ENCODE measurements at places on chromosomes 4 and X.

DNA sequence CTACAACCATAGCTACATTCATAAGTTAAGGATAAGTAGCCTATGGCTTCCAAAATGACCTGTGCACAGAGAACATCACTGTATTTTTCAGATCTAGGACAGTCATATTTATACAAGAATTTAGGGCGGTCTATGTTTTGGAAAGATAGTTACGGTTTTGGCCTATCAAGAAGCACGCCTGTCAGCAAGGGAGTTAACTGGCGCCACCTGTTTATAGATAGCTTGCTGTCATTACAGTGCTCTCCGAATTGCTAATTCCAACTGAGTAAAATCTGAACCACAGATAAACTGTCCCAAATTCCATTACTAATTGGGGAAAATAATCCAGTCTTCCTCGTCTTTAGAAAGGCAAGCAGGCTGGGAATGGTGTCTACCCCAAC lies 646 bp downstream of the ABCB7 start:
- no peak for DNase-seq

- no peak for DNase-seq
Measured at GRCh38 chr4:35087218-35087617, 1157.1 kb downstream of the ARAP2 start.

DNA sequence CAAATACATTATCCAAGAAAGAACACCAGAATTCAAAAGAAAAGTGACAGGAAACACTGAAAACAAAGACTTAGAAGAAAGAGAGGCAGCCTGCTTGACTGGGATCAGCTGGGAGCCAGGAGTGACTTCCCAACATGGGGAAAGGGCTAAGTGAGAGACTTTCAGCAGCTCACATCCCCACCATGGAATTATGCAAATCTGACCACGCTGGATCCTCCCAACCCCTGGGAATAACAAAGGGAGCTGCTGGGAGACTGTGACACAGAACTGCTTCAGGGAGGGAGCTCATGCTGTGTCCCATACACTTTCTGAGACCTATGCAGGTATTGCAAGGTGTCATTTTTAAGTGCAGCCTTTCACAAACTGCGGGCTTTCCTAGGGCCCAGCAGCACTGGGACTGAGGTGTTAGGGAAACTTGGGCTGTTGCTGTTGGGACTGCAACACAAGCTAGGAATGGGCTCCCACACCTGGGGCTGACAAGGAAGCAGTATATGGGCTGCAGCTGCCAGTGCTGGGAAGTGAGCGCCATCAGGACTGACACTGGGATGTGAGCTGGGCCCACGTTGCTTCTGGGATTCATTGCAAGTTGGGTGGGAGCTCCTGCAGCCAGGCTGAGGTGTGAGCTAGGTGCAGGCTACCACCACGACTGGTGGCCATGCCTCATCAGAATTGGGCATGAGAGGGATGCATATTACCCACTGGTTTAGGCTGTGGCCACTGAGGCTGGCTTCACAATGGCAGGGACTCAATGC lies 139.1 kb downstream of the KDR start:
- DNase-seq, result no peak

DNA sequence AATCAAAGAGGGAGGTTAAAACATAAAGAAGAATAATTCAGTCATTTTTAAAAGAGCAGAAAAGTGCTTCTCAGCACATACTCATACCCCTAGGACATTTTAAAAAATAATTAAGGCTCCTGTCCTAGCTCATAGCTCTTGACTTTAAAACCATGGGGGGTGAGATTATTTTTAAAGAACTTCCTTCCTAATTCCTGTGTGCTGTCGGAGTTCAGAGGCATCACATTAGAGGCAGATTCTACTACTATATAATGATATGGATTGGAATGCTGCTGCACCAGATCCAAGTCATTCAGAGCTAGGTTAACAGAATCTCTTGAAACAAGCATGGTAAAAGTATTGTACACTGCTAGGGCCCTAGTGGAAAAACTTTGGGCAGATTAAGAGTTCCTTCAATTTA lies 456.5 kb upstream of the ADGRL3 start:
- no peak for DNase-seq

- peak; percentile 8 for DNase-seq
Measured at GRCh38 chrX:39196192-39197102, 395.2 kb downstream of the MID1IP1 start.

DNA sequence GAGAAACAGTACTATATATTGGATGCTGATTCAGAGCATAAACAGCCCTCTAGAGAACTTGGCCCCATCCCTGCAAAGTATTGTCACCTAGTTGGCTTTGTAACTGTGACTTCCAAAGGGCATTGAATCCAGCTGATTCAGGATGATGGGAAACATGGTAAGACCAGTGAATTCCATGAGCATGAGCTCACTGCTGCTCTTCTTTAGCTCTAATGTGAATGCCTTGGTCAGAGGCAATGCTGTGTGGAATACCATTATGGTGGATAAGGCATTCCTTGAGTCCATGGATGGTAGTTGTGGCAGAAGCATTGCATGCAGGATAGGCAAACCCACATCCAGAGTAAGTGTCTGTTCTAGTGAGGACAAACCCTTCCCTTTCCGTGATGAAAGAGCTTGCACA lies 365.6 kb upstream of the EDA2R start:
- no peak for DNase-seq

DNA sequence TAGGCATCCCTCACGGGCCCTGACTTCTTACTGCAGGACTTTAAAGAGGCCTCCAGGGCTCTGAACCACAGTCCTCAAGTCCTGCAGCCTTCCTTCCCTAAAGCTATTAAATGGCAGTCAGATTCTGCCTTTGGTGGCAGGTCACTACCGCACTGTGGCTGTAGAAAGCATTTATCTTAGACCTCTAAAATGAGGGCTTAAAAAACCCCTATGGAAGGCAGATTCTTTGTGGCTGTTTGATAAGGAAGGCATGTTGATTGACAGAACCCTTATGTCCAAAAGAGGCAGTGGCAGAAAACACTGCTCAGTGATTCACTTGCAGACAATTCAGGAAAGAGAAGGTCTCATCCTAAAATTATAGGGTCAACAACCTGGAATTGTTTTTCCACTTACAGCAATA lies 79.2 kb downstream of the FBXL5 start:
- DNase-seq, result no peak

- peak; percentile 37 for DNase-seq
Measured at GRCh38 chr4:158768555-158769174, at the start of gene FNIP2. FNIP2 (plus strand) TSS chr4:158769026; CDS start chr4:158769213, 187 bp downstream.

DNA sequence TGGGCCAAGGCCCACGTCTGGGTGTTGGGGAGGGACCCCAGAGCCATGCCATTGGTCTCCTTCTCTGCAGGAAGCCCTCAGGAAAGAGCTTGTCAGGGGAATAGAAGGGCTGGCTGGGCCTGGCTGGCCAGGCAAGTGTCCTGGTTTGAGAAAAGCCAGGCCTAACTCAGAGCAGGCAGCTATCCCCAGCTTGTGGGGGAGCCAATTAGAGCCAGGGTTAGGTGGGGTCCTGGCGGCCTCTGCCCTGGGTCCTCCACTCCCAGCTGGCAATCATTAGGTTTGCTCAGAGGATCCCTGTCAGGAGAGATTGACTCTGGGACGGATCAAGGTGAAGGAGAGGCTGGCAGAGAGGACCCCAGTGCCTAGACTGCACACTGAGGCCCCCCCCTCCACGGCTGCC lies 64.8 kb downstream of the PJA1 start:
- DNase-seq, result no peak

DNA sequence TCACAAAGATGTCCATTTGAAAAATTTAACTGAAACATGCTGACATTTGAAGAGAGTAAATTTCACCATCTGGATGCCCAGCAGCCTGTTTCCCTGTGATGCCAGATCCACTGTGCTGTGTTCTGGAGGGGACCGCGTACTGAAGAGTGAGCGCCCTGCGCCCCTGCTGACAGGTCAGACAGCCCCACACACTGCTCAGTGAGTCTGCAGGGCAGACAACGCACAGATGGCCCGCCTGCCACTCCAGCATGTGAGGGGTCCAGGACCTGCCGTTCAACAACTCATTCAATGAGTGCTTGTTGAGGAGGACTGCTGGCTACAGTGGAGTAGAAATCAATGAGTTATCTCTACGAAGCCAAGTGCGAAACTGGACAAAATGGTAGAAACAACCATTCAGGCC lies 49.2 kb downstream of the FGFRL1 start:
- DNase-seq, result no peak

DNA sequence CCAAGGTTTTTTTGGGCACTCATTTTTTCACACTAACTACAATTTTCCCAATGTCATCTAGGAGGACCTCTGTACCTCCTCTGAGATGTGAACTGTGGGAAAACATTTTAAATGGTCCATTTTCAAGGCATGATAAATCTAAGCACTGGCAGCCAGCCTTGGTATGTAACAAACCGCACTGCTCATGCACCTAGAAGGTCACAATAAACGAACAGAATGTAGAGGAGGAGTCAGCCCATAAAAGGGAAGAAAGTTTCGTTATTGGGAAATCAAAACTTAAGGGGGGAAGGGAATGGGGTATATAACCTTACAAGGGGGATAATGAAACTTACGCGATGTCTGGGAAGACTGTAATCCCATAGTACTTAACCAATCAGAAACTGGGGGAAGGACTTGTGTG lies 16.4 kb downstream of the COX18 start:
- no peak for DNase-seq

- DNase-seq, result no peak
Measured at GRCh38 chrX:15816886-15817285, 26.6 kb downstream of the ZRSR2 start.

- no peak for DNase-seq
Measured at GRCh38 chr4:8341691-8342090, 72.1 kb downstream of the HTRA3 start.

DNA sequence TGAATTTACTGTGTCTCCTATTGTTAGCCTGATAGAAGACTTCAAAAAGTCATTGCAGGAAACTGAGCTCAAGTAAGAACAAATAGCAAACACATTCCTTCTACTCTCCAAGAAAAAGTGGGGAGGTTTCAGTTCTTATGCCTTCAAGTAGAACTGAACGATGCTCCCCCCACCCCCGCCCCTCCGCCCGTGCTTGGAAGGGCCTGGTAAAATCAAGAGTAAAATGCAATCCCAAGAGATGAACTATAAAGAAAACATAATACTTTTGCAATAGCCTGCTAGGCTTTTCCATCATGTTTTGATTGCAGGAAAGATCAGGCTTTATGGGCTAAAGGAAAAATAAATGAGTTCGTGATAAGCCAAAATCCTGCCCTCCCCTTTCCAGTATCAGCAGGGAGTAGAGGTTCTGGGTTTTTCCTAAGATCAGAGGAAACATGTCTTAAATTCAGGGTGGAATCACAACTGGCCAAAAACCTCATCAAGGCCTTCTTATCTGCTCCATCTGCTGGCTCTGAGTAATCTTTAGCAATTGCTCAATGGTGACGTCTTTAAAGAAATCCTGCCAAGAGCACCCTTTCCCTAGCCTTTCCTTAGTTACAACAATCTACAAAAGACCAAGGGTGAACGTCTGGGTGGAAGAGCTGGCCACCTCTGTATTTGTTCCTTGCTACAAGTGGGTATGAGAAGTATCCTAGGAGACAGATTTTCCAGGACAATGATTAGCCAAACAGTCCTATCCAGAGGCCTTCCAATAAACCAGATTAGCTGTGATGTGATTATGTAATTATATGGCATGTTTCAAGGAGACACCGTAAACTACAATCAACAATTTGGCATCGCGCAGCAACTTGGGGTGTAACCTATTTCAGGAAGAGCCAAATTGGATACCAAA lies 66.3 kb upstream of the FAM9C start:
- DNase-seq, result no peak

- no peak for DNase-seq
Measured at GRCh38 chr4:87545052-87545451, 15.9 kb upstream of the SPARCL1 start.

GRCh38 chr4:25970691-25971432 lies 56.8 kb downstream of the SMIM20 start:
- DNase-seq, result peak; percentile 25

DNA sequence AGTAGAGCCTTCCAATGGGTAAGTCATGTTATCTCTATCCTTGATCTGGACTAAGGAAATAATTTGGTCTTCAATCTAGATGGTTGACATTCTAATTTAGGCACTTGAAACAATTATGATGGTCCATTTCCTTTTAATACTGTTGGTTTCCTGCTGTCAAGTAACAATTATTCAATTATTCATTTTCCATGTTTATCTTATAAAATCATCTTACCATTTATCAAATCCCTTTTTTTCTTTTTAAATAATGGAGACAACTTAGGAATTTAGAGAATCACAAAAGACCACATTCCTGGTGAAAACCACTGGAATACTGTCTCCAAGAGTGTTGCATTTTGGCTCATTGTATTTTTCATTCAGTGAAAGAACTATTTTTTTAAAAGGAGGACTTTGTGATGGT lies 148.7 kb upstream of the CTSO start:
- no peak for DNase-seq

DNA sequence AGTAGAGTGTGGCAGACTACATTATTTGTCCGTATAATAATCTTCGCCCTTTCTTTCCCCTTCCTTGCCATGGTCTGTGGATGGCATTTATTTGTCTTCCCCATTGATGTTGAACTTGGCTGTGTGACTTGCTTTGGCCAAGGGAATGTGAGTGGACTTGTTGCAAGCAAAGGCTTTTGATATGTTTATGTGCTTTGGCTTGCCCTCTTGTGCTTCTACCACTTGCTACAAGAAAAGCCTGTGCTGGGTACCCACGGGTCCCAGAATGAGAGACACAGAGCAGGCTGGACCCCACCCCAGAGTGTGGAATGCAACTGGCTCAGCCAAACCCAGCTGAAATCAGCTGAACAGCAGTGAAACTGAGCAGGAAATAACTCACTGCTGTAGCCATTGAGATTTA lies 63.0 kb downstream of the FAM184B start:
- DNase-seq, result no peak

GRCh38 chr4:110616238-110617074 lies 6.4 kb downstream of the PITX2 start:
- DNase-seq, result no peak

DNA sequence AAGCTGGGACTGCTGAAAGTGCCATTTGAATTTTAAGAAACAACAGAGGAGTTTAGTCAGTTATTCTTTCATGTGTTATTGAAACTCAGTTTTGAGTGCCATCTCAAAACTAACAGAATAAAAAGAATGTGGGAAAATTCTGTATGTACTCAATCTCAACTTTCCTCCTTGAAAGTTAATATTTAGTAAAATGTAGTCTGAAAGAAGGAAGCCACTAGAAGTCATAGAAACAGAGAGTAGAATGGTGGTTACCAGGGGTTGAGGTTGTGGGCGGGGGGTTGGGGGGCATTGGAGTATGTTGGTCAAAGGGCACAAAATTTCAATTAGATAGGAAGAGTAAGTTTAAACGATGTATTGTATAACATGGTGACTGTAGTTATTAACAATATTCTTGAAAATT lies 628.3 kb upstream of the MAGEB2 start:
- DNase-seq, result no peak

GRCh38 chr4:146495269-146495668 lies 26.5 kb downstream of the SLC10A7 start:
- DNase-seq, result no peak
